Omental fat pad (tissue), 4 donors: ENCODE measurements at places on chromosomes 2 and 18.

DNA sequence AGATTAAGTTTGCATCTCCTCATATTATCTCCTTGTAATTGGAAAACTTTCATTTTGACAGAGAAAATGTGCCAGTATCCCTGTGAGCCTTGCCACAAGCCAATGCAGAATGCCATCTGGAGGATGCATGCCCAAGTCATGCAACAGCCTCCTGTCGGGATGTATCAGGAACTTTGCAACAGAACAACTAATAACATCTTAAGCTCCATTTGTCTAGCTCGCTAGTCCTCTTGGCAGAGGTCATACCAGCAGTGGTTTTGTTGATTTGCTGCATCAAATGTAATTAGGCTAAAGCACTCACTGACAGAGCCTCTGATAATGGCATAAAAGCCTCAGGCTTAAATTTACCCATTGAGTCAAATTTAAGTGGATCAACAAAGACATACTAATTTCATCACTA is 125.8 kb downstream of the UBE2E3 start:
- DNase-seq = no peak

GRCh38 chr18:50080932-50081560 is 113.9 kb downstream of the MYO5B start:
- DNase-seq = no peak

GRCh38 chr2:155895016-155895415 is 437.5 kb downstream of the NR4A2 start:
- DNase-seq = no peak

GRCh38 chr2:62657783-62658182 is 47.7 kb upstream of the EHBP1 start:
- no peak for DNase-seq

DNA sequence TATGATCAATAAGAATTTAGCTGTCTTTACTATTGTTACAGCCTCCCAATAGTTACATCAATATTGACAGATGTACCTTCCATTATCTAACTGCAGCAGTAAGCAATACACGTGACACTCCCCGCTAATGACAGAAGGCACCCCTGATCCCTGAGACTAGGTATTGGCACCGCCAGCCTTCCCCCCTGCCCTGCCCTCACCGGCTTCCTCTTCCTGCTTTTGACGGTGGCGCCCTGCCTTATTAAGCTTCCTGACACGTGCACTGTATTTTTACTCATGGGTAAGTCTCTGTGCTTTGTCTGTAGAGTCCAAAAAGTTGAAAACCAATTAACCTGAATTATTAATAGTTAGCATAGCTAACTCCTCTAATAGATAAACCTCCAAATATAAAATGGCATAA is 223.5 kb downstream of the EIPR1 start:
- DNase-seq = no peak

GRCh38 chr18:13461936-13462335 is 243.4 kb downstream of the LDLRAD4 start:
- DNase-seq = no peak

DNA sequence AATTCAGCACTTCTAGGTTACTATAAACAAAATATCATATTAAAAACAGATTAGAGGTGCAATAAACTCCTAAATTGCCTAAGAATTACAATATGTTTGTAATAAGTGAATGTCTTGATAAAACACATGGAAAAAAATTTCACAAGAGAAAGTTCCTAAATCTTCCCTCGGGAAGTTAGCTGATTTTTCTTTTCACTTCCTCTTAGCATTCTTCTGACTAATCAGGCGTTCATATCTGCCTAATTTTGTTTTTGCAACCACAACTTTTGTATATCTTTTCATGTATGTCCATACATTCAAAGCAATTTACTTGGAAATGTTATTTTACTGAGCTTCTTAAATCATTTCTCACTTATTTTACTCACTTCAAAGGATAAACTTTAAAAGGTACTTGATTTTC is 88.5 kb downstream of the RTTN start:
- DNase-seq = no peak

- no peak for DNase-seq
These were observed 67.6 kb upstream of the ZCCHC2 start for GRCh38 chr18:62455222-62455621.

- no peak for DNase-seq
These were observed 308.6 kb upstream of the TNP1 start for GRCh38 chr2:217168496-217168895.

- no peak for DNase-seq
These were observed 522.0 kb downstream of the SPAG16 start for GRCh38 chr2:213806125-213806726.

- no peak for DNase-seq
These were observed 24.3 kb downstream of the STAT4 start for GRCh38 chr2:191126386-191127085.

DNA sequence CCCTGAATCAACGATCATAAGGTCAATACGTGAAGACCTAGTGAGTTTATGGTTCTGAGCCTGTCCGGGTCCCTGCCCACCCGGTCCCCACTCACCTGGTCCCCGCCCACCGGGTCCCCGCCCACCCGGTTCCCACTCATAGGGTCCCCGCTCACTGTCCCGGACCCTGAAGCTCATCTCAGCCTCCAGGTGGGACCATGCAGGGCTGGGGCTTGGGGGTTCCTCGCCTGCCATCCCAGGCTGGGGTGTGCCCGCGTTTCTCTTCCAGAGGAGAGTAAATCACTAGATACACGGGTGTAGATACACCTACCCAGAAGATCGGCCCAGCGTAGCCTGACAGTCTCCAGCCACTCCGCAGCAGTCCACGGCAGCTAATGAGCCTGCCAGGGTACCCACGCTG is 131.5 kb downstream of the MBP start:
- DNase-seq = no peak

DNA sequence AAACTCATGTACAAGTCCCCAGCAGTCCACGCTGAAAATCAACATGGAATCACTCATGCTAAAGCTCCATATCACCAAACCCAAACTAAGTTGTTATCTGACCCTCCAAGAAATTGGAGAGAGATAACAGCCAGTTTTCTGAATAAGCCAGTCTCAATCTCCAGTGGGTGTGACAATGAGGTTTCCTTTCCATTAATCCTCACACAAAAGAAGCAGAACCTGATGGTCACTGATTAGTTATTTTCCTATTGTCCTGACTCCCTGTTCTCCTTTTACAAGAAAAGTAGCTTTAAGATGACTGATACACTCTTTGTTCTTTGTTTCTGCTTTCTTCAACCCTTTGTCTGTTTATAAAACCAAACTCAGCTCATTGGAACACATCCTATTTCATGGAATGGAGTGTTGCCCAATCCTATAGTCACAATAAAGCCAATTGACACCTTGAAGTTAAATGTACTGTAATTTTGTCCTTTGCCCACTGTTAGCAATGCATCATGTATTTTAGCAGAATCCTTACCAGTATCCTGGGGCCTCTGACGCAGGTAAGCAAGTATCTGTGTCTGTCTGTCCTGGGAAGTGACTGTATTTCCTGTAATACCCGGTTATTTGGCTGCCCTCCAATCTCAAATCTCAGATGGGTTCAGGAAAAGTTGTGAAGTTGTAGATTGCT is 30.6 kb upstream of the SH3RF3 start:
- DNase-seq = no peak

DNA sequence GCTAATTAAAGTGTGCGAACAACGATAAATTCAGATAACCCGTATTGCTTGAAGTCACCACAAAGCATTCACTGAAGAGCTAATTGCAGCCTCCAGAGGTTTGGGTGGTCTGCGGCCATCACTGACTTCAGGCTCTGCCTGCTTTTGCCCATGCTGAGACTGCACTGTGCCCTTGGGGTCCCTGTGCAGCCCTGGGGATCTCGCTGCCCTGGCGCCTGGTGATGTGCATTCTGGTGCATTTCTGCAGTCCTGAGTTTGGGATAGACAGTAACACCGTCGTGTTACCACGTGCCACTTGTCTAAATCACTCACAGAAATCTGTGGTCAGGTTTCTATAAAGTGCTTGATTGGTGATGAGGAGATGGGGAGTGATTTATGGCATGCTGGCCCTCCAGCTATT is 27.6 kb downstream of the LDLRAD4 start:
- DNase-seq = no peak

DNA sequence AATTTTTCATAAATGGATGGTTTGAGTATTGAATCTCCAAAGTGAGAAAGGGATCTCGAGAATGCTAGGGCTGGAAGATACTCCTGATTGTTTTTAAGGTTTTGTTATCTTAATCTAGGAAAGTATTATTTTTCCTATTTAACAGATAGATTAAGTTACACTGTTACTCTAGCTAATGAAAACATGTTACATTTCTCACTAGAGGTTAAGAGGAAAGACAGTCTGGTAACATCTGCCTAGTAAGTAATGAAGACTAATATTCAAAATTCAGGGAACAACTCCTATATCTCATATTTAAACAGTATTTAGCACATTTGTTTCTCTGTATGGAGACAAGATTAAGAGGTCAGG is 2.0 kb downstream of the GALNT3 start:
- no peak for DNase-seq

- DNase-seq = no peak
These were observed 71.8 kb downstream of the CMPK2 start for GRCh38 chr2:6793913-6794312.

- no peak for DNase-seq
These were observed 572 bp downstream of the INPP4A start for GRCh38 chr2:98445177-98445682.

- peak; percentile 29 for DNase-seq
These were observed 603 bp downstream of the ATAD2B start for GRCh38 chr2:23926290-23926749.

GRCh38 chr2:177579486-177580036 is 187.0 kb downstream of the AGPS start:
- DNase-seq = no peak

DNA sequence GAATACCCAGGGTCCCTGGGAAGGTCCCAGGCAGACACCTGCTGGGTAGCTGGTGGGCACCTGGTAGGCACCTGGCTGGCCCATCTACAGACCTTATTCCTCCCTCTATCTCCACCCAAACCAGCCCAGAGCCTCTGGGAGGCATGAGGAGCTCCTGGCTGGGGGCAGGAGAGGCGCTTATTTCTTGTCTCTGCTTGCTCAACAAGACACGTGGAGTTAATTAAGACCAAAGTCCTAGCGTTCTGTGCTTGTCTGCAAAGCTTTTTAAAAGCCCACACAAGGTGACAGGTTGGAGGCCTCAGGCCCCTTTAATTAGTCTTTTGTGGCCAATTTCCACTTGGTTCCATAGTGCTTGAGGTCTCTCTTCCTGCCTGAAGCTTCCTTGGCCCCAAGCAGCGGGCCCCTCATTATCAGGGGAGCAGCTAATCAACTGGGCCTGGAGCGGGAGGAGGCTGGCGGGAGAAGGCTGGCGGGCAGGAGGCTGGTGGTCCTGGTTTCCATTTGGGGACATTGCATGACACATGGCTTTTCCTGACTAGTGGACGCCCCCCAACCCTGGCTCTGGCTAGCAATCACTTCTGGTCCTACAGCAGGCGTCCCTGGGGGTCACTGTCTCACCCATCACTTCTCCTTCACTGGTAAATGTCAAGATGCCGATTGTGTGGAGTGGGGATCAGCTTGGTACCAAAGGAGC is 65.4 kb upstream of the HDAC4 start:
- no peak for DNase-seq

DNA sequence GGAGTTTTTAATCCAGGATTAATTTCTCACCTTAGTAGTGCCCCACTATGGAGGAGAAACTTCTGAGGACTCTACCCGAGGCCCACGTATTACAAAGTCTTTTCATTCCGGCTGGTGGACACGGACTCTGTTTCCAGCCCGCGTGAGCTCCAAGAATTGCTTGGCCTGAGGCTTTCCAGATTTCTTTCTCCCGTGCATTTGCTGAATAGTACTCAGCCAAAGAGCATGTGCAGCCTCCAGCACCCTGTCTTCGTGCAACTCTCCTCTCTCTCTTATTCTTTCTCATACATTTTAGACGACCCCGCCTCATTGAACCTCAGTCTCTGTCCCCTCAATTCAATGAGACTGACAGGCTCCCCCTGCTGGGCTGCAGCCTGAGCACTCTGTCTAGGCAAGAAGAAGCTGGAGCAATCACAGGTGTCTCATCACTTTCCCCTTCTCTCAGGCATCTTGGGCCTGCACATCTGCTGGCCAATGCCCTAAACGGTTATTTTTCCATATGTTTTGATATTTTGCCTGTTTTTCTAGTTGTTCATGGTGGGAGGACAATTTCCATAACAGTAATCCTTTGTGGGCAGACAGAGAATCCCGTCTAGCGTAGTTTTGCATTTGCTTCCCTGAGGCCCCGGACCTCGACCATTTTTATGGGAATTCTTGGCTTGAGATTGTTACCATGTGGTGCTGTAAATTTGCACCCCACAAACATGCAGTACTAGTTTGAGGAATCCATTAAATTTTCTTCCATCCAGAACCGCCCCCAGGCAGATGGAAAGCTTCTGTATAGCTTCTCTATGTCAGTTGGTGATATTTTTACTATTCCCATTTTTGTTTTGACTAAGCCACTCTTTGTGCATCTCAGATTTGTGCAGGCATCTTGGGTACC is 50.1 kb upstream of the LPIN2 start:
- peak; percentile 57 for DNase-seq

DNA sequence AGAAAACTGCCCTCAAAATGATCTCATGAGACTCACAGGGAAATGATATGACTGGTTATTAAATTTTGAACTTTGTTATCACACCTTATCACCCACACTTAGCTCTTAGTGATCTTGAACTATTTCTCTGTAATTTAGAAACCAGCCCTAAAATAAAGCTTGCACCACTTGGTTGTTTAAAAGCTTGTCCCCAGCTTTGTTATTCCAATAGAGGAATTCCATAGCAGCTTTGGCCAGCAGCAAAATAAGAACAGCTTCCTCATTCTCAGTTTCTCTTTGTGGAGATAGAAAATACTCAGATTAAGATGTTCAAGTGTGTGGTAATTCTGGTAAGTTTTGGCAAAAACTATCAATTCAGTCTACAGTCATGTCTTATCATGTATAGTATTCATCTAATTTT is 54.4 kb upstream of the CCDC68 start:
- DNase-seq = no peak

DNA sequence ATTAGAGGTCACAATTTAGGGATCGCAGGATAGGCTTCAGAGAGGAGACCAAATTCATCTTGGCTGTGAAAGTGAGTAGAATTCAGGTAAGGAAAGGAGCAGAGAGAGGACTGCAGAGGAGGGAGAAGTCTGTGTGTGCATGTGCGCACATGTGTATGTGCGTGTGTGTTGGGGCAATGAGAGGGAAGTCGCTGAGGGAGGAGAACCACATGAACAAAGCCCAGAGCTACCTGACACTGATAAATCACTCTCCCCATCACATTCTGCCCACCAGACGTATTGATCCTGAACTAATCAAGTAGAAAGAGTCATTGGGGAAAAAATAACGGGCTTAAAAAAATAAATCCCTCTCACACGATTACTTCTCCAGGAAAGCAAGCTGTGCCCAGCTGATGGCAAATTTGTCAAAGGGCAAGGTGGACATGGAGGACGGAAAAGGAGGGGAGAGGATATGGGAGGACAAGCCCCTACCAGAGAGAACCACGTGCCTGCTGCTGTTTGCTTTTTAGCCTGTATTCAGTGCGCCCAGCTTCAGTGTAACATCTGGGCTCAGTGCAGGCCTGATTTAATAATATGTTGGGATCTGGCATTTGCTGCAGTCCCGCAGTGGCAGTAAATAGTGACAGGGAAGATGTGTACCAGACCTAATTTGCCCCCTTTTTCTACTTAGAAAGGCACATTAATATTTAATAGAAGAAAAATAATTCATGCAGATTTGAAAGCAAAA is 307.5 kb downstream of the C1D start:
- no peak for DNase-seq

- DNase-seq = no peak
These were observed 5.3 kb downstream of the NRP2 start for GRCh38 chr2:205687641-205687956.

- DNase-seq = no peak
These were observed 206.5 kb downstream of the SETBP1 start for GRCh38 chr18:44887227-44887631.

GRCh38 chr2:80169811-80170594 is 134.5 kb downstream of the LRRTM1 start:
- DNase-seq = no peak

GRCh38 chr2:204072443-204073324 is 136.1 kb downstream of the ICOS start:
- no peak for DNase-seq
